ENCODE measurements at places on chromosomes 2 and 18.
A peak's percentile ranks its signal among the peaks of the same experiment; 100 is the strongest.

- DNase-seq = no peak
Measured at GRCh38 chr2:100309973-100310719, 12.2 kb downstream of the LONRF2 start.

GRCh38 chr18:11828786-11829432 lies 22.3 kb upstream of the CHMP1B start:
- no peak for DNase-seq

DNA sequence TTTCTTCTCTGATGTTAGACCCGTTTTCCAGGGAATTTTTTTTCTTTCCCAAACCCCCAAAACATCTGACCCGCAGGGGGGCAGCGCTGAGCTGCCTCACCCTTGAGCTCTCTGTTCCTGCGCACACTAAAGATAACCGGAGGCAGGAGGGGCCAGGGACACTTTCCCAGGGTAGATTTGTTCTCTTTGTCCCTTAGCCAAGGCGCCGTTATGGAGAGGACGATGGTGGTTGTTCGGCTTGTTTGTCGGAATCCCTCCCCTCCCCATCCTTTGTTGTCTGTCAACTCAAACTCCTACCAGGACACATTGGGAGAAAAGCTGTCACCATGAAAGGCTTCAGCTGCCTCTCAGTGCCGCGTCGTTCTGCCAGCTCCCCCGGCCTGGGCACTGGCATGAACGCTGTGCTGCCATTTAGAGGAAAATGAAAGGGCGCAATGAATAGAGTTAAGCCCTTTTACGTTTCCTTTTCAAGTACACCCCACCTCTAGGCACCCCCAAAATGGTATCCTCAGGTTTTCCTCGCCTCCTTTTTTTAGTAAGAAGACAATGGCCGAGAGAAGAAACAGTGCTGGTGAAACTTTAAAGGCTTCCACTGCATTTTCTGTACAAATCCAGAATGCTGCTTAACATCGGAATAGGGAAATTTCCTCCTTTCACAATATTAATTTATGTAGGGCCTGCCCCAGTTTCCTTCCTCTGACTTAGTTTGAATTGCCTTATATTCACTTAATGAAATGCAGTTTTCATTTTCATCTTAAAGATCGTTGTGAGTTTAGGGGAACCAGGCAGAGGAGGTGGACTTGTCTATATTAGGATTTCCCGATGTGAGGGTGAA lies 62.1 kb downstream of the RND3 start:
- peak; percentile 76 for DNase-seq

GRCh38 chr2:47867205-47867604 lies 39.1 kb downstream of the FBXO11 start:
- DNase-seq = peak; percentile 97

GRCh38 chr2:71524476-71524875 lies 71.1 kb downstream of the DYSF start:
- DNase-seq = no peak

DNA sequence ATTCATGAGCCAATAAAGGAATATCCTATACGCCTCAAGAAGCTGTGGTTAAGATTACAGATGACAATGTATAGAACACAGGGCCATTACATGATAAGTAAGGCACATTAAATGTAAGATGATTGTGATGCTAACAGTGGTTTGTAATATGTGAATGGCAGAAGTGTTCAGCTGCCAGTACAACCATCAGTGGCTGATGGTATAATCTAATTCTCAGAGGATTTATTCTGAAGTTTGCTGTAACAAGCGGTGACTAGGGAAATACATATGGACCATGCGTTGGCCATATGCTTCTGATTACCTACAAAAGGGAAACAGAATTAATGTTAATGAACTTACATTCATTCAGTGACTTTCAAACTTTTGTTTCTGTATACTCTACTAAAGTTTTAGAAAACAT lies 750.8 kb upstream of the KLHL29 start:
- DNase-seq = no peak

- no peak for DNase-seq
Measured at GRCh38 chr2:233823731-233824121, 30.6 kb downstream of the HJURP start.

Measured in endothelial cell of umbilical vein (primary cell).